Activated gamma-delta T cell treated with anti-CD3 and anti-CD28 coated beads, Interleukin-2, amount 50 U/mL, for 16 hours (primary cell): ENCODE measurements at places on chromosomes 4 and X.

- DNase-seq: no peak
These were observed at the start of gene GPC4 for GRCh38 chrX:133415276-133416105. Gene GPC4, minus strand, starts transcription at chrX:133415489. Its CDS starts 524 bp downstream, at chrX:133414965.

DNA sequence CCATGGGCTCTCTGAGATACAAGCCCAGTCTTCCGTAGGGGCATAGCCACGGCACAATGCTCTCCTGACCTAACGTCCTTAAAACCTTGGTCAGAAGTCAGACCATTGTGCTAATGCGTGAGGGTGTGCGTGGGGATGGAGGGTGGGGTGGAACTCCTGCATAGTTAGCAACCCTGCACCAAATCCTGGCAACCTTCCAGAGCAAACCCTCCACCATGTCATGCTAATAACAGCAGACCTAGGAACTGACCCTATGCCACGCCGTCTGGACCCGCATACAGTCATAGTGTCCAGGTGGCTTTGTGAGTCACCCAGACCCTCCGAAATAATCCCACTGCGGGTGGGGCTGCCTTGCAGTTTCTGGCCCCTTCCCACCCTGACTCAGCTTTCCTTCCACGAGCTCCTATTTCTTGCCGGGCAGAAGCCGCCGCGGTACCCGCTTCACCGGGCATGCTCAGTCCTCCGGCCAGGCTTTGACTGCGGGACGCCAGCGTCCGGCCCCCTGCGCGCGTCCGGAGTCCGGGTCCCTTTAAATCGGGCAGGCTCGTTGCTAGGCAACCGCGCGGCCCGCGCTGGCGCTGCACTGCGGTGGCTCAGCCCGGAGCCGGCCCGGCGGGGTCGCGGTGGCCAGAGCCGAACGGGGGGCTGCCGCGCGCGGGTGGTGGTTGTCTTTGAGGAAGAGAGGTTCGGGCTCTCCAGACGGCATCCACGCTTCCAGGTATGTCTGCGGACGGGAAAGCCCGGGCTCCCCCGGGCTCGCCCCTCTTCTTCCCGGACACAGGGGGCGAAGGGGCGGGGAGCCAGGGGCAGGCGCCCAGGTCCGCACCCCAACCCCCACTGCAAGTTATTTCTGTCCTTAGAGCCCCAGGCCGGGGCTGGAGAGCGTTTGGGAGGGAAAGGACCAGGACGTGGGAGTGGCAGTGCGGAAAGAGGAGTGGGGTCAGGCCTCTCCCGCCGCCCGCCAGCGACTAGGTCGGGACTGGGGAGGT, at the start of gene CCDC160:
Gene CCDC160 (plus strand): TSS at position 557 of the 989 bp plus-strand sequence. CDS start 7,619 bp downstream, outside the sequence.
- no peak for DNase-seq

DNA sequence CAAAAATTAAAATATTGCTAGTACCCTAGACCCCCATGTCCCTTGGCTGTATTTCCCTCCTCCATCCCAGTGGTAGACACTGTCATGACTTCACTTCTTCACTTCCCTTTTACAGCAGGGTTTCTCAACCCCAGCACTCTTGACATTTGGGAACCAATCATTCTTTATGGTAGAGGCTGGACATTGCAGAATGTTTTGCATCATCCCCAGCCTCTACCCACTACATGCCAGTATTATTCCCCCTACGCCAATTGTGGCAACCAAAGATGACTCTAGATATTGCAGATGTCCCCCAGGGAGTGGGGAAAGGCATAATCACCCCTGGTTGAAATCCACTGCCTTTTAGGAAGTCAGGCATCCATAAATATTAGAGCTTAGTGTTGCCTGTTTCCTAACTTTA, 138.6 kb downstream of the AMELX start:
- DNase-seq: no peak

DNA sequence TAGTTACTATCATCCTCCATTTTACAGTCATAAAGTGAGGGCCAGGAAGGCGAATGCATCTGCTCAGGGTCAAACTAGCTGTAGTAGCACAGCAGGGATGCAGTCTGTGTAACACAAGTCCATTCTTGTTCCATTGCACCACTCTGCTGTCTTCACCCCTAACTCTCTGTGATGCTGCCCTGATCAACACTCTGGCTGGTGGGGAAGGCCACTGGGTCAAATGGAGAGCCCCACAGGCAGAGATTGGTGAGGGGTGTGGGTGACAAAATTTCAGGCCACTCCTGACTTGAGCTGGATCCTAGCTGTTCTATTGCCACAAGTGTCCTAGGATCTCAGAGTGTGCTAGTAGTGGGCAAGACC, 136.5 kb downstream of the PJA1 start:
- DNase-seq: no peak

DNA sequence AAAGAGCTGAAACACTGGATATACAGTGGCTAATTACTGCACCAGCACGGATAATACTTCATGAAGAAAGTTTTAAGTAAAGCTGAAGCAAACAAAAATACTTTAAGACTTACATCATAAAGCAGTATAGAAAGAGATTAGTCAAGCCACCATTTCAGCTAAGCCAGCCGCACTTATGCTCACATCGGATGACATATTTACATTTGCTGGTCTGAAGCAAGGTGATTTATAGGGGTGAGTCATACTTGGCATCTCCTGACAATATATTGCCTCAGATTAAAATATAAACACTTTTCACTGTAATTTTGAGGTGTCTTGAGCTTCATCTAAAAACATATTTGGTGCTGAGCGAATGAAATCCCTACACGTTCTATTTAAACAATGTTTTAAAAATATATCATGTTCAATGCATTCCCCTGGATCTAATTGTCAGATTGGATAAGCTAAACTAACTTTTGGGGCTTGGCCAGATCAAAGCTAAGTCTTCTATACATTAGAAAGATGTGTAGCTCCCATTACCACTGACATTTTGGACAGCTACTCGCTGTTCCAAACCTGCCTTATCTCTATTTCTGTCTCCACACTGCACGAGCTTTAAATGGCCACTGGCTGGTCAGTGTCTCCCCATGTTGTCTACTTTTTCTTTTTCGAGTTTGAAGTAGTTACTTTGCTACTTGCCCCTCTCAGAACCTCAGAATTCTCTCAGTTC, 103.2 kb downstream of the VCX2 start:
- no peak for DNase-seq

DNA sequence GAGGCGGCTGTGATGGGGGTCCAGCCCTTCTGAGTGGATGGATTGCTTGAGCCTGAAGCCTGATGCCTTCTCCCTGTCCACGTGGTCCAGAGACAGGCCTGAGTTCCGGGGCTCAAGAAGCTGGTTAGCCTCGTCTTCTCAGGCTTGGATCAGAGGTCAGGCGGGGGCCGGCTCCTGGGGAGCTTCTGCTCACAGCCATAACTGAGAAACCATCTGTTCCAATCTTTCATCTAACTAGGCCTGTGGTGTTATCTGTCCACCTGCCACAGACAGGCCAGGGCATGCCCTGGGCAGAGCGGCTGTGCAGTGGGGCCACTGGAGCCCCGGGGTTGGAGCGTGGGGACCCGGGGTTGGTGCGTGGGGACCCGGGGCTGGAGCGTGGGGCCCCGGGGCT, 63.1 kb downstream of the SORCS2 start:
- DNase-seq: no peak

- DNase-seq: no peak
These were observed 87.0 kb upstream of the RAPGEF2 start for GRCh38 chr4:159015841-159016240.
